ENCODE measurements at places on chromosomes 7 and 10.
A peak's percentile ranks its signal among the peaks of the same experiment; 100 is the strongest.

GRCh38 chr7:118572604-118573003, 348.1 kb downstream of the ANKRD7 start:
- H3K27me3 ChIP-seq, result no peaks in the 10 kb centered on the region
- H3K27ac ChIP-seq, result no peak overlapping the region
- peak; percentile 25 for DNase-seq
- no peak overlapping the region for H3K4me3 ChIP-seq
- H3K4me1 ChIP-seq, result no peaks in the 10 kb centered on the region

DNA sequence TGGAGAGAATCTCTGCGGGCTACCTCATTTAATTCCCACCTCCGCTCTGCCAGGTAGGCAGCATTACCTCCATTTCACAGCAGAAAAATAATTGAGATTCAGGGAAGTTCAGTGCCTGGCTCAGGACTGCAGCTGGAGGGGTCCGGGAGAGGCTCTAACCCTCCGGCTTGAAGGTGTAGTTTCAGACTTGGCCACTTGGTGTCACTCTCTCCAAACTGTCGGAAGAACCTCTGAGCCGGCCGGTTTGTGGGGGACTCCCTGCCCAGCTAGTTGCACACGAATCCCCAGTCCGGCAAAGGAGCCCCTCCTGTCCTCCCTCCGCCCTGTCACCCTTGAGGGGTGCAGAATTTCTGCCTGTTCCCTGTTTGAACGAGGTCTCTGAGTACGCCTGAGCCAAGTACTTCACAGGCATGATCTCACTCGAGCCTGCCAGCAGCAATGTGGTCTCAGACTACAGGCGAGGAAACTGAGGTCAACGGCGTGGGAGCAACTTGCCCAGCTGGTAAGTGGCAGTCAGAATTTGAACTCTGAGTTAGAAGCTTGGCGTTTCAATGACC, 144.7 kb upstream of the ZNF716 start:
- no peaks in the 10 kb centered on the region for H3K4me1 ChIP-seq
- no peak for DNase-seq
- H3K36me3 ChIP-seq, result no peaks in the 10 kb centered on the region
- no peaks in the 10 kb centered on the region for H3K27me3 ChIP-seq

- H3K4me1 ChIP-seq, result no peaks in the 10 kb centered on the region
- H3K4me3 ChIP-seq, result no peak overlapping the region
- no peaks in the 10 kb centered on the region for H3K36me3 ChIP-seq
- H3K27ac ChIP-seq, result no peak overlapping the region
- DNase-seq, result no peak
These were observed 15.4 kb downstream of the CTBP2 start for GRCh38 chr10:125144693-125145623.

GRCh38 chr7:27863880-27864279, 123.9 kb downstream of the TAX1BP1 start:
- H3K27ac ChIP-seq, result no peak overlapping the region
- no peaks in the 10 kb centered on the region for H3K4me1 ChIP-seq
- H3K36me3 ChIP-seq, result no peaks in the 10 kb centered on the region
- DNase-seq, result no peak
- no peaks in the 10 kb centered on the region for H3K27me3 ChIP-seq

DNA sequence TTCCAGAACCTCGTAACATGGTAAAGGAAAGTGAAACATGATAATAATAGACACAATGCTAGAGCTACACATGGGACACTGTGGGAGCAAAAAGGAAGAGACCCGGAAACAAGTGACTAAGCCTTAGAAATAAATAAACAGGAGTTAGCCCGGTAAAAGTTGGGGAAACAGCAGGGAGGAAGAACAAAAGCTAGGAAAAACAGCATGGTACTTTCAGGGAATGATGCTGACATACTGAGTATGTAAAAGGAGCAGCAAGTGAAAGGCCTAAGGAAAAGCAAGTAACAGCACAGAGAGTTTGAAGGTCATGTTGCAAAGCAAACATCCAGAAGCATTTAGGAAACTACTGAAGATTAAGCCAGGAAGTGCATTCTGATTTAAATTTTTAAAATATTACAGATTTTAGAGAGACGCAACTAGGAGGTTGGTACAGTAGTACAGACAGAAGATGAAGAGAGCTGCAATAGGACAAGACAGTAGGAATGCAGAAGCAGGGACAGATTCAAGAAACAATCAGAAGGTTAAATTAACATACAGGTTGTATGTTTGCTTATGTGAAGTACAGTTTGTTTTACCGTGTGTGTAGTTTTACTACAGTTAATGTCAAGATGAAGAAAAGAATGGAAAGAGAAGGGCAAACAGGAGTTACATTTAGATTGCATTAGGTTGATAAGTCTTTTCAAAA, 63.7 kb downstream of the ARHGAP12 start:
- H3K36me3 ChIP-seq, result no peaks in the 10 kb centered on the region
- DNase-seq, result no peak
- 0 out of 2 replicates have a peak, but pooled peaks cover 2% of the 10 kb centered on the region for H3K4me1 ChIP-seq
- no peak overlapping the region for H3K4me3 ChIP-seq
- no peak overlapping the region for H3K27ac ChIP-seq

GRCh38 chr7:27434756-27435400, 192.3 kb downstream of the EVX1 start:
- H3K4me3 ChIP-seq, result no peak overlapping the region
- no peak for DNase-seq
- H3K4me1 ChIP-seq, result peaks cover under 1% of the 10 kb centered on the region
- H3K27me3 ChIP-seq, result no peaks in the 10 kb centered on the region
- no peak overlapping the region for H3K27ac ChIP-seq

DNA sequence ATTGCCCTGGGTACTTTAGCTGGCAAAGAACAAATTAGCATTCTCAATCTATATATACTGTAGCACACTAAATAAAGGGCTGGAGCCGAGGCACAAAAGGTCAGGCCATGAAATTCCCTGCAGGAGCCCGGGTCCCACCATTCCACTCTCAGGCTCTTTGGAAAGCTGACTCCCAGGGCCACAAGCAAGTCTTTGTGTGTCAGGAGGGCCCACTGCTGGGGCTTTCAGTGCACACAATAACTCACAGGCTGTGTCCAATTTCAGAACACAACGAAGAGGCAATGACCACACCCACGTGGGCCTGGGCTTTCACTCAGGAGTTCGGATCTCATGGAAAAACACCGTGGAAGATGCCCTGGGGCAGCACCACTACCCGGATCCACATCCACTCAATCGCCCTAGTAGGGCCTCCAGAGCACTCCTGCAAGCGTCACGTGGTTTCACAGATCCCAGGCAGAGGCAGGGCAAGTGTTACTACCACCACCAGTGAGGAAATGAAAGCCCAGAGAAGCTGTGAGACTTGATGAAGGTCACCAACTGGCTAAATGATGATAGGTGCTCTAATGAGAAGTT, 60.3 kb downstream of the COBL start:
- no peaks in the 10 kb centered on the region for H3K36me3 ChIP-seq
- DNase-seq, result no peak
- H3K27ac ChIP-seq, result no peak overlapping the region
- H3K4me1 ChIP-seq, result no peaks in the 10 kb centered on the region
- no peak overlapping the region for H3K4me3 ChIP-seq

- no peaks in the 10 kb centered on the region for H3K36me3 ChIP-seq
- no peaks in the 10 kb centered on the region for H3K4me1 ChIP-seq
- no peak overlapping the region for H3K4me3 ChIP-seq
- H3K27me3 ChIP-seq, result no peaks in the 10 kb centered on the region
- DNase-seq, result no peak
These were observed 66.5 kb downstream of the CTNNA3 start for GRCh38 chr10:67629461-67629971.

- no peaks in the 10 kb centered on the region for H3K4me1 ChIP-seq
- peaks cover 36% of the 10 kb centered on the region for H3K36me3 ChIP-seq
- no peak for DNase-seq
- H3K27ac ChIP-seq, result no peak overlapping the region
These were observed 296.9 kb downstream of the TNS3 start for GRCh38 chr7:47284691-47285635.

DNA sequence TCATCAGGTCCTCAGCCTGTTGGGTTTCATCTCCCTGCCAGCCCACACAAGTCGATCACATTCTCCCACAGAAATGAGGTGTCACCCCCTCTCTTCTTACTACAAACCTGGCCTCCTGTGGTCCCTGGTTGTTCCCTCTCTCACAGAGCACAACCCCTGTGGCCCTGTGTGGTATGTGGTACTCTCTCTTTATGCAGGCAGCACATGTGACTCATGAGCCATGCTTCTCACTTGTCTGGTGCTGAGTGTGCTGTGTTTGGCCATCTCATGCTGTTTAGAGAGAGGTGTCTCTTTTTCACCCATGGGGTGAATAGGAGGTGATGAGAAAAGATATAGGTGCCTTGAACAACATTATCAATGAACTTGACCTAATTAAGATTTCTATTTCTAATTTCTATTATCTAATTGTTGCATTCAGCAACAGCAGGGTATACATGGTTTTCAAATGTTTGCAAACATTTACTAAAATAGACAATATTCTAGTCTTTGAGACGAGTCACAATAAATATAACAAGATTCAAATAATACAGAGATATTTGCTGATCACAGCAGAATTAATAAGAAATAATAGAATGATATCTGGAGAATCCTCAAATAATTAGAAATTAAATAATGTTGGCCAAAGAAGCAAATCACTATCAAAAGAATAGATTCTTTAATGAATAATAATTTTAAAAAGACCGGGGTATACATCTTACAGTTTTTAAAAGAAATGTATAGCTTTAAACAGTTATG, 633.8 kb upstream of the IGFBP3 start:
- no peak overlapping the region for H3K27ac ChIP-seq
- H3K4me1 ChIP-seq, result no peaks in the 10 kb centered on the region
- no peaks in the 10 kb centered on the region for H3K27me3 ChIP-seq
- no peak overlapping the region for H3K4me3 ChIP-seq

DNA sequence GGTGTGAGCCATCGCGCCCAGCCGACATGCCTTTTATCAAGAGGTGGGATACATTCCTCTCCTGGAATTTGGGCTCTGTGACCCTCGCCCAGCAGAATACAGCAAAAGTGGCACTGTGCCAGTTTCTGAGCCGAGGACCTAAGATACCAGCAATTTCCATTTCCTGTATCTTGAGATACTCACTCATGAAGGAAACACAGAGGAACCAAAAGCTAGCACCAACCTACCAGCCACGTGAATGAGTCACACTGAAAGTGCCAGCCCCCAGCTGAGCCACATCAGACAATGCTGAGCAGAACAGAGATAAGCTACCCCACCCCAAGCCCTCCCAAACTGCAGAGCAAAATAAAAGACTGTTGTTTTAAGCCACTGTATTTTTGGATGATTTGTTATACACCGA, 56.3 kb downstream of the CACUL1 start:
- peak; percentile 85 for DNase-seq
- no peak overlapping the region for H3K4me3 ChIP-seq
- peak overlapping the region; percentile 2 for H3K27ac ChIP-seq
- H3K27me3 ChIP-seq, result no peaks in the 10 kb centered on the region
- H3K4me1 ChIP-seq, result peaks cover 10% of the 10 kb centered on the region
- peaks cover 6% of the 10 kb centered on the region for H3K36me3 ChIP-seq

DNA sequence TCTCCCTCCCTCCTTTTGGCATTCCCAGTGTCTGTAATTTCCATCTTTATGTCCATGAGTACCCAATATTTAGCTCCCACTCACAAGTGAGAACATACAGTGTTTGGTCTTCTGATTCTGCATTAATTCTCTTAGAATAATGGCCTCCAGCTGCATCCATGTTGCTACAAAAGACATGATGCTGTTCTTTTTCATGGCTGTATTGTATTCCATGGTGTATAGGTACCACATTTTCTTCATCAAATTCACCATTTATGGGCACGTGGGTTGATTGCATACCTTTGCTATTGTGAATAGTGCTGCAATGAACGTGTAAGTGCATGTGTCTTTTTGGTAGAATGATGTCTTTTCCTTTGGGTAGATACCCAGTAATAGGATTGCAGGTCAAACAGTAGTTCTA, 576.8 kb downstream of the GALNT17 start:
- H3K36me3 ChIP-seq, result no peaks in the 10 kb centered on the region
- H3K27me3 ChIP-seq, result no peaks in the 10 kb centered on the region
- no peak for DNase-seq
- H3K27ac ChIP-seq, result no peak overlapping the region
- peaks cover 20% of the 10 kb centered on the region for H3K4me1 ChIP-seq
- no peak overlapping the region for H3K4me3 ChIP-seq

DNA sequence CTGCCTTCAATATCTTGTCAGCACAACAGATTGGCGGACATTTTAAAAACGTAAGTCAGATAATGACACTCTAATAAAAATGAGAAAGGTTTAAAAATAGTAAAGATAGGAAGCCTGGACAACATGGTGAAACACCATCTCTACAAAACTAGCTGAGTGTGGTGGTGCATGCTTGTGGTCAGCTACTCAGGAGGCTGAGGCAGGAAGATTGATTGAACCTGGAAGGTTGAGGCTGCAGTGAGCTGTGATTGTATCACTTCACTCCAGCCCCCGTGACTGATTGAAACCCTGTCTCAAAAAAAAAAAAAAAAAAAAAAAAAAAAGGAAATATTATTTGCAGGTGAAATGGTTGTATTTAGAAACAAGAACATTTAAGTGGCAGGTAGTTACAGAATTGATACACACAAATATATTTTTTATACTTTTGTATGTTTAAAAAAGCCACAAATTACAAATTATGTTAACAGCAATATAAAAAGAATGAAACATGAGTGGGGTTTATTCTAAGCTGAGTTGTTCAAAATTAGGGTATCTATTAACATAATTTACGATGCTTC, 141.9 kb downstream of the ADK start:
- H3K4me3 ChIP-seq, result no peak overlapping the region
- DNase-seq, result peak; percentile 31
- H3K27ac ChIP-seq, result no peak overlapping the region
- no peaks in the 10 kb centered on the region for H3K27me3 ChIP-seq

- H3K4me1 ChIP-seq, result no peaks in the 10 kb centered on the region
- no peaks in the 10 kb centered on the region for H3K27me3 ChIP-seq
- H3K4me3 ChIP-seq, result no peak overlapping the region
- DNase-seq, result no peak
- H3K36me3 ChIP-seq, result no peaks in the 10 kb centered on the region
These were observed 87.3 kb downstream of the IDE start for GRCh38 chr10:92486637-92487036.

DNA sequence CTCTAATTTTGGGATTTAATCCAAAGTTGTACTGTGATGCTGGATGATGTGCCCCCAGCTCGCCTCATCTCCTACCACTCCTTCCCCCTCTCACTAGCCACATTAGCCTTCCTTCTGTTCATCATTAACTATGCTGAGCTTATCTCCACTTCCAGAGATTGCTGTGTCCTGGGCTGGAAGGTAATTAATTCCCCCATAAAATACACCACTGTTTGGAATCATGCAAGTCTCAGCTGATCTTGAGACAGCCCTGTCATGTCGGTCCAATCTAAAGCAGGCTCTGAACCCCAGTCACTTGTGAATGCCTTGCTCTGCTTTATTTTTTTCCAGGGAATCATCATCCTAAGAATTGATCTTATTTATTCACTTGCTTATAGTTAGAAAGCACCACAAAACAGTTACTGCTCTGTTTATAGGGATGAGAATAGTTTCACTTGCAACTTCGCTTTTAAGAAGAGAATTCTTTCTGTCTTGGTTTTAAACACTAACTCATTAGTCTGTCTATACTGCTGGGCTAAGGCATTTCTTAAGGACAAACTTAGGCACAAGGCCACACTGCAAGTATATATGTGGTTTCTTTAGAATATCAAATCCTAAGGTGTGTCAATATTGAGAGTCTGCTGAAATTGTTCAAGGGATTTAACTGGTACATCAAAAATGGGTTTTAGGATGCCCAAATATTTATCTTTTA, 341.1 kb upstream of the SEMA3A start:
- H3K27me3 ChIP-seq, result no peaks in the 10 kb centered on the region
- no peak for DNase-seq
- no peaks in the 10 kb centered on the region for H3K36me3 ChIP-seq
- no peak overlapping the region for H3K27ac ChIP-seq
- H3K4me3 ChIP-seq, result no peak overlapping the region

Data from MM.1S (cell line).